Calu3 (cell line): ENCODE measurements at places on chromosomes 12 and 14.

DNA sequence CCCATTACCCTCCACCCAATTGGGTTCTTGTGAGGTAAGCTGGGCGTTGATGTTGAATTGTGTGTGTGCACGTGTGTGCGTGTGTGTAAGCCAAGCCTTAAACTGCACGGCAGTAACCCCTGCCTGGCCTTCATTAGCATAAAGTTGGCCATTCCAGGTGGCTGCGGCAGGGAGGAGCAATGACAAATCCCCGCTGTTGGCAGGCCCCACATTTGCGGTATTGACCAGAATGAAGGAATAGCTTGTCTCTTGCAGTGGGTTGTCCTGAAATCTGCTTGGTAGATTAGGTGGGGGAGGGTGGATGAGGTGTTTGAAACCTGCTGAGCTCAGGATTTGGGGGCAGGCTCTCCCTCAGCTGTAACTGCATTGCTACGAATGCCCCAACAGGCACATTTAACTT is 7.3 kb downstream of the VSX2 start:
- DNase-seq = no peak

GRCh38 chr12:77213319-77213718 is 147.9 kb upstream of the E2F7 start:
- DNase-seq = peak; percentile 36

DNA sequence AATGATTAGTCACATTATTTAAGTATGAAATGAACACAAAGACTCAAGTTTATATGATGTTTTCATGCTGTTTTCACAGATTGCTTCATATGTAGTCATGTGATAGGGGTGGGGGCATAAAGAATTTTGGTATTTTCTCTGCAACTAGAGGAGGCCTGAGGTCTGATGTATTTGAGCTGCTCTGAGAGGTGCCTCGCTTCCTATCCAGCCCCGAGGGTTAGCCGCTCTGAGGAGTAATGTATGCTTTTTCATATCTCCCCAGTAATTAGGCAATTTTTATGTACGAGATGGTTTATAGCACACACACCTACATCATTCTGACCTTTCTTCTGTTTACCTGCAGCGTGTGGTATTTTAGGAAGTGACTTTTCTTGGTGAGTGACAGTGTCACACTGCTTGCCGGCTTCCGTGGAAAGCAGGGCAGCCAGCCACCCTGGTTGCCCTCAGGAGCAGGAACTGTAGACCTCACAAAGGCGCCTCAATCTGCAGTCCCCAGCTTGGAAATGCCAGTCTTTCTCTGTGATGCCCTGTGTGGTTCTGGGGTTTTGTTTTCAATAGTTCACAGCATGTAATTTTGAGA is 106.4 kb downstream of the VRK1 start:
- no peak for DNase-seq

- DNase-seq = peak; percentile 70
Measured at GRCh38 chr12:85468356-85469157, 188.5 kb downstream of the ALX1 start.
